ENCODE measurements at places on chromosomes 12 and 14. TPM values are rescaled to one million over a fixed set of nuclear protein-coding genes. Genes with fewer than 3 reads are reported as not detected.
A peak's percentile ranks its signal among the peaks of the same experiment; 100 is the strongest.

DNA sequence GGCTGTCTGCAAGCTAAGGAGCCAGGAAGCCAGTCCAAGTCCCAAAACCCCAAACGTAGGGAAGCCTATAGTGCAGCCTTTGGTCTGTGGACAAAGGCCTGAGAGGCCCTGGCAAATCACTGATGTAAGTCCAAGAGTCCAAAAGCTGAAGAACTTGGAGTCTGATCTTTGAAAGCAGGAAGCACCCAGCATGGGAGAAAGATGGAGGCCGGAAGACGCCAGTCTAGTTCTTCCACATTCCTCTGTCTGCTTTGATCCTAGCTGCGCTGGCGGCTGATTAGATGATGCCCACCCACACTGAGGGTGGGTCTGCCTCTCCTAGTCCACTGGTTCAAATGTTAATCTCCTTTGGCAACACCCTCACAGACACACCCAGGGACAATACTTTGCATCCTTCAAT is 58.5 kb downstream of the CAPS2 start:
- H3K4me3 ChIP-seq: no peak overlapping the region
- DNase-seq: no peak
- no peaks in the 10 kb centered on the region for H3K4me1 ChIP-seq
- H3K27ac ChIP-seq: no peak overlapping the region
- no peaks in the 10 kb centered on the region for H3K27me3 ChIP-seq

DNA sequence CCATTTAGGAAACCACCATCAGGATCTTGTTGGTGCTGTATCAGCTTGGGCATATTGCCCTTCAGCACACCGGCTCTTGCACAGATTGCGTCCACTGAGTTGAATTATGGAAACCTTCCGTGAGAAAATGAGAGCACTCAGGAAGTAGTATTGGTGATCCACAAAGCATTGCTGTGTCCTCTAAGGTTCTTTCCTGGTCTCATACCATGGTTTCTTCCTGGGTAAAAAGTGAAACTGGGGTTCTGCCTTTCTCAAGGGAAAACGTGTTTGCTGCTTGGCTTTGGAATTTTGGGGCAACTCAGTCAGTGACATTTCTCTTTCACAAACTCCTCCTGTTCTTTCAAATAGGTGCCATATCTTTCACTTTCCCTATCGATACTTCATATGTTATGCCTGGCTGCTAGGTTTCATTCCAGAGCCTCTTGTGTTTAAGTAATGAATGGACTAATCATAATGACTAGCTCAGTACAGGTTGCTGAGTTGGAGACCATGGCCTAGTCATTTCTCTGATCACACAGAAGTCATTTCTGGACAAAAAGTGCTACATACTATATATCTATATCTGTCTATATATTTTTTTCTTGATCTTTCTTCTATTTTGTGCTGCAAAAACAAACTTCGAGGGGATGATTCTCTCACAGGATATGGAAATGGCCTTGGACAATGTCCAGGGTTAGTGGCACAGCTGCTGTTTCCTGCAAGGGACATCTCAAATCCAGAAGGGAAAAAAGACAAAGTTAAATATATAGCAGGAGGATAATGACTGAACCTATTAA is 423.4 kb downstream of the ZFP36L1 start:
- H3K4me1 ChIP-seq: peaks cover 37% of the 10 kb centered on the region
- H3K4me3 ChIP-seq: no peak overlapping the region
- H3K36me3 ChIP-seq: no peaks in the 10 kb centered on the region
- peak; percentile 93 for DNase-seq
- H3K27me3 ChIP-seq: no peaks in the 10 kb centered on the region

- H3K4me3 ChIP-seq: no peak overlapping the region
- no peak for DNase-seq
- H3K27me3 ChIP-seq: no peaks in the 10 kb centered on the region
These were observed 14.9 kb upstream of the SCFD1 start for GRCh38 chr14:30607156-30607780.

DNA sequence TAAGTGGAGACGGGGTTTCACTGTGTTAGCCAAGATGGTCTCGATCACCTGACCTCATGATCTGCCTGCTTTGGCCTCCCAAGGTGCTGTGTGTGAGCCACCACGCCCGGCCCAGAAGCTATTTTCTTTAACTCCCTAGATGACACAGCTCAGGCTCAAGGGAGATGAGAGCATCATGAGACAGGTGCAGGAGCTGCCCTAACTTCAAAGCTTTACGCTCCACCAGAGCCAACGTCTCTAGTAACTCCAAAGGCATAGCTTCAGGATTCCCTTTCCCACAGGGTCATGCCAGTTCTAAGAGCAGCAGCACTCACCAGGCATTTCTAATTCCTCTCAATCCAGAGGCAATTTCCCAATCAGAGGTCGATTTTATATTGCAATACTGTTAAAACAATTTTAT is 21.0 kb downstream of the NDUFA12 start:
- H3K4me3 ChIP-seq: no peak overlapping the region
- peaks cover 7% of the 10 kb centered on the region for H3K36me3 ChIP-seq
- no peak for DNase-seq
- H3K27me3 ChIP-seq: no peaks in the 10 kb centered on the region
- no peak overlapping the region for H3K27ac ChIP-seq

GRCh38 chr12:46265102-46265501 is 3.7 kb downstream of the SLC38A1 start:
- peak overlapping the region; percentile 88 for H3K27ac ChIP-seq
- DNase-seq: no peak
- H3K27me3 ChIP-seq: peaks cover 53% of the 10 kb centered on the region
- H3K36me3 ChIP-seq: no peaks in the 10 kb centered on the region

- DNase-seq: no peak
- H3K4me1 ChIP-seq: no peaks in the 10 kb centered on the region
- peaks cover 1% of the 10 kb centered on the region for H3K27me3 ChIP-seq
- no peak overlapping the region for H3K4me3 ChIP-seq
These were observed 169.3 kb downstream of the EMP1 start for GRCh38 chr12:13365748-13366366.

- no peak overlapping the region for H3K27ac ChIP-seq
- no peak overlapping the region for H3K4me3 ChIP-seq
- H3K27me3 ChIP-seq: no peaks in the 10 kb centered on the region
These were observed 15.5 kb downstream of the TRPV4 start for GRCh38 chr12:109817627-109818231.

- no peaks in the 10 kb centered on the region for H3K27me3 ChIP-seq
- no peak overlapping the region for H3K4me3 ChIP-seq
- H3K4me1 ChIP-seq: no peaks in the 10 kb centered on the region
- no peak for DNase-seq
- no peak overlapping the region for H3K27ac ChIP-seq
These were observed 51.5 kb downstream of the ZC3H14 start for GRCh38 chr14:88614218-88614907.

- no peak overlapping the region for H3K27ac ChIP-seq
- no peaks in the 10 kb centered on the region for H3K36me3 ChIP-seq
- no peaks in the 10 kb centered on the region for H3K27me3 ChIP-seq
- H3K4me1 ChIP-seq: peaks cover 9% of the 10 kb centered on the region
- no peak overlapping the region for H3K4me3 ChIP-seq
These were observed 171.6 kb upstream of the PTPRQ start for GRCh38 chr12:80272387-80272915.

GRCh38 chr12:1662761-1663439 is 28.0 kb upstream of the ADIPOR2 start:
- peak overlapping the region; percentile 23 for H3K27ac ChIP-seq
- H3K4me1 ChIP-seq: peaks cover 3% of the 10 kb centered on the region
- peak; percentile 69 for DNase-seq

- H3K27ac ChIP-seq: no peak overlapping the region
- H3K27me3 ChIP-seq: no peaks in the 10 kb centered on the region
- DNase-seq: peak; percentile 45
These were observed 318.2 kb downstream of the TMEM117 start for GRCh38 chr12:44154128-44154527.

- peaks cover 13% of the 10 kb centered on the region for H3K36me3 ChIP-seq
- H3K4me1 ChIP-seq: peaks cover 30% of the 10 kb centered on the region
- H3K27me3 ChIP-seq: no peaks in the 10 kb centered on the region
These were observed 8.5 kb downstream of the CDCA4 start for GRCh38 chr14:105012171-105012985.

DNA sequence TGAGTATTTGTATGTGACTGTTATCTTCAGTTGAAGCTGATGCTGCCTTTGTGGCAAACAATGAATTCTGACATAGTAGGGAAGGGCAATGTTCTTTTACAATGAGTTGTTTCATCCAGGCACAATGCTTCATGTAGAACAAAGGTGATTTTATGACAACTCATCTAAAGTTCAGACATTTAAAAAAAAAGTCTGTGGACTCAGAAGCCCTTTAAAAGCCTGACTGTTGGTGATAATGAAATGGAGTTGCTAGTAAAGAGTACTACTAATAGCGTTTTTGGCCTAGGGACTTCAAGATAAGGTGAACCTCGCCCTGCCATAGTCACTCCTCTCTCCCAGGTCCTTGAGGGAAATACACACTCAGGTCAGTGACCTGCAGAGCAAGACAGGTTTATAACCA is 105.1 kb downstream of the AKAP6 start:
- peaks cover 4% of the 10 kb centered on the region for H3K4me1 ChIP-seq
- no peak overlapping the region for H3K4me3 ChIP-seq
- H3K27me3 ChIP-seq: no peaks in the 10 kb centered on the region

DNA sequence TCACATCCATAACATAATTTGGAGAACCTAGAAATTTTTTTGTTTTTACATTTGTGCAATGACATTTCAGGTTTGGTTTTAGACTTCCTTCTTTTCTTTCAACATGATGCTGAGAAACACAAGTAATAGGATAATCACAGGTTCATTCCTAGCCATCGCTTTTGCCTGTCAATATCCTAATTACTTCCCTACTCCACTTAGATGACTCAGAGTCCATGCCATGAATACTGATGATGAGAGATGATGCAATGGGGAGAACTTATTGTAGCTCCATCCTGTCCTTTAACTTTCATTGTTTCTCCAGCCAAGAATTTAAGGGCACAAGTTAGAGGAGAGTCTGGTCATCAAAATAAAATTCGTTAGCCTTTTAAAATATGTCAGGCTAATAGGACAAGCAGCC is 101.3 kb downstream of the PTPRO start:
- H3K36me3 ChIP-seq: no peaks in the 10 kb centered on the region
- H3K27ac ChIP-seq: no peak overlapping the region
- no peak for DNase-seq
- H3K27me3 ChIP-seq: no peaks in the 10 kb centered on the region

The PLA2G1B gene
- total RNA-seq: 33.9 TPM

The ASCL1 gene
- 0.46 TPM for total RNA-seq

The TMCC3 gene
- total RNA-seq: 17.8 TPM

The PFKM gene
- 37.5 TPM for total RNA-seq
